ENCODE measurements at places on chromosomes 3 and 15. TPM values are rescaled to one million over a fixed set of nuclear protein-coding genes. Genes with fewer than 3 reads are reported as not detected.

- DNase-seq: peak; percentile 67
Measured at GRCh38 chr3:112086076-112086854, at the start of gene C3orf52. Gene C3orf52 (plus strand): TSS chr3:112086389. CDS start chr3:112086408, 19 bp downstream.

DNA sequence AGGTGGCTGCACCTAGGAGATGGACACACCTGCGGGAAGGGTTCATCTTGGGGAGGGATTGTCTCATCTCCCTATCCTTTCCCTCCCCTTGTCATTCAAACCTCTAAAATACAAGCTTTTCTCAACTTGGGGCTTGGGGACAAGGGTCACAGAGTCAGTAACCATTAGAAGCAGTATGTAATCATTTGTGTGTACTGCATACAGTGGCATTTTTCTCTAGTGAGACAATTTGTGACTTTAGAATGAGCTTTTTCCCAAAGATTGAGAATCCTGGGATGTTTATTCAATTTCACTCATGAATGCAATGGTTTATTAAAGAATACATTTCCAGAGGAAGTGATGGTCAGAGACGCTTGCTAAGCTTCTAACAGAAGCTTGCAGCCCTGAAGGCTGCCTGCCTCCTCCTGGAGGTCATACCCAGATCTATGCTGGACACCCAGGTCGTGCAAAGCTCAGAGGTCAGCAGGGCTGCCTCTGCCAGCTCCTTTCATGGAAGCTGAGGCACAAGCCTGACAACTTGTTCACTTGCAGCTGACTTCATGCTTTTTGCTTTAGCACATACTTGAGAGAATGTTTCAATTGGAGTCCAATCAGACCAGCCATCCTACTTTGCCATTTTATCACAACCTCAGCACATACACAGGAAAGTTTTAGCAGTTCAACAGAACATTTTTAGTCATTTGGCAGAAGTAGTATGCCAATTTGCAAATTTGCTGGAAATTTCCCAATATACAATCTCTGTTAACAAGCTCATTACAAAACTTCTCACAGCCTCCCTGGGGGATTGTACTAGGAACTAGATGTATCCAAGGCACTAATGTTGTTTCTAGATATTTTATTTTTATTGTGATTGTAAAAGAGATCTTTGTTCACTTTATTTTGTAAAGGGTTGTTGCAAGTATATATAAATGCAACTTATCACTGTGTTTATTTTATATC, 25.6 kb upstream of the ALDH1L1 start:
- DNase-seq: peak; percentile 78

GRCh38 chr3:196638861-196639482, 522 bp upstream of the NRROS start:
- no peak for DNase-seq

DNA sequence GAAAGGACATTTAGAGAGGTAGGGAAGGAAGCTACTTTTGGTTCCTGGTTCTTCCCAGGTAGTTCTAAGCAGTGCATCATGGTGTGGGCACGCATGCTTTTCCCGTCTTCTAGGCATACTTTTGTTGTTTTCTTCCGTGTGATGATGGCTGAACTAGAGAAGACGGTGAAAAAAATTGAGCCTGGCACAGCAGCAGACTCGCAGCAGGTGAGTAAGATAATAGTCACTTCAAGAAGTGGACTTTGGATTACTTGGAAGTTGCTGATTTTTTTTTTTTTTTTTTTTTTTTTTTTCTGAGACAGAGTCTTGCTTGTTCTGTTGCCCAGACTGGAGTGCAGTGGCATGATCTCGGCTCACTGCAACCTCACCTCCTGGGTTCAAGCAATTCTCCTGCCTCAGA, 17.9 kb downstream of the FANCD2OS start:
- DNase-seq: no peak

GRCh38 chr15:71800190-71800589, 10.2 kb upstream of the NR2E3 start:
- no peak for DNase-seq

GRCh38 chr3:175411405-175411804, 552.3 kb downstream of the NAALADL2 start:
- DNase-seq: no peak

DNA sequence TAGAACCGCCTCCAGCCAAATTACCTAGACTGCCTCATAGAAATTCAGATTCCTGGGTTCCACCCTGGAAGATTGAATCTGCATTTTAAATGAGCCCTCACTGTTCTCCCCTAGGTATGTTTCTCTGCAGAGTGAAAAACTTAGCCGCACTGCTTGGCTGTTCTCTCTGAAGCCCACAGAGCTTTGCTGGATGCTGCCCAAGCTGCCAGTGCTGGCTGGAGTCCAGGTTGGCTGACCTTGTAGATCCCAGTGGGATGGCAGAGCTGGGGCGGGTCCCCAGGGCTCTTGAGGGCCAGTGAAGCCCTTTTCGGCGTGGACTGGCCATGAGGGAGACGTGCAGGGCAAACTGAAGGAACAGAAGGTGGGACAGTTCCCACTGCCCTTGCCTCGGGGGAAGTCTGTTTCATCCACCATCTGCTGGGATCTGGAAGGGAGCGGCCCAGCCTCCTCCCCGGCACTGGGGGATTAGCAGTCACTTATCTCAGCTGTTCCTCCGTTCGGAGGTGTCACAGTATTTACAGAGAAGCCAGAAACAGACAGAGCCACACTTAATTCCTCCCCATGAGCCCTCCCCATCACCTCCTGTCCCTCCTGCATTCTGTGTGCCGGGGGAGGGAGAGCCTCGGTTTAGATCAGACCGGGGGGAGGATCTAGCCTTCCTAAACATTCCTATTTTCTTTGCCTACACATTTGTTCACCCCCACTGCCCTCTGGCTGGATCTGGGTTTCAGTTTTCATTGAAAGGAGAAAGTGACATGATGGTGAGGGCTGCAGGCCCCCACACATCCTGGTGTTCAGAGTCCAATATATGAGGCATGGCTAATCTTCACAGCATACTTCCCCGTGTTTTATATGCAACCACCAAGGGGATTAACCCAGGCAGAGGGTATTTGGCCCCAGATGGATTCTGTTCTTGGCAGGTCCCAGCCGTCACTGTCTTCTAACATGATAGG, 4.1 kb upstream of the ACTC1 start:
- no peak for DNase-seq

DNA sequence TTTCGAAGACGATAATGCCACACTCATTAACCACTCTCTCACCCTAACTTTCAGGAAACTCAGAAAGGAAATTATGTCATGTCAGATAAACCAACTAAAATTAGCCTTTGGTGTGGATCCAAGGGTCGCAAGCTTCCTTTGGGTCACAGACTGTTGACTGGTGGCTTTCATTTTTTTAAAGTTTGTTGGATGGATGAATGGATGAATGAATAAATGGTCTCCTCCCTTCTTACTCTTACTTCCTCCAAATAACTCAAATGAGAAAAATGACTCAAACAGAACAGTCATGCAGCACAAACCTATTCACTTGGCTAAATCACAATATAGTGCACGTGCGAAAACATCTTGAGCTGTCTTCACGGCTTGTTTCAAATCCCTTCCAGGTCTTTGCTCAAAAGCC, 82.9 kb upstream of the HACD2 start:
- peak; percentile 30 for DNase-seq

- DNase-seq: no peak
Measured at GRCh38 chr3:15707779-15708178, 90.0 kb downstream of the ANKRD28 start.

DNA sequence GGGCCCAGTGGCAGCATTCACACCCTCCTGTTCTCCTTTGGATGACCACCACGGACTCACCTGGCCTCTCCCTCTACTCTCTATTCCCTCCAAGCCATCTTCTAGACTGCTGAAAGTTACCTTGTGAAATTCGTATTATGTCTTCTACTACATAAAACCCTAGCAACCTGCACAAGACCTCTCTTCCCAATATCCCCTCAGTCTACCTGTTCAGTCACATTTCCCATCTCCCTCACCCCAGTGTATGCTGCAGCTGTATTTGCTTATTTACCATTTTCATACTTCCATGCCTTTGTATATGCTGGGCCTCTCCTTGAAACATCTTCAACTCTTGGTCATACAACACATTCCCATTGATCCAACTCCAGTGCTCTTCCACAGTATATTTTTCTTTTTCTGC, 35.3 kb downstream of the DET1 start:
- DNase-seq: no peak

DNA sequence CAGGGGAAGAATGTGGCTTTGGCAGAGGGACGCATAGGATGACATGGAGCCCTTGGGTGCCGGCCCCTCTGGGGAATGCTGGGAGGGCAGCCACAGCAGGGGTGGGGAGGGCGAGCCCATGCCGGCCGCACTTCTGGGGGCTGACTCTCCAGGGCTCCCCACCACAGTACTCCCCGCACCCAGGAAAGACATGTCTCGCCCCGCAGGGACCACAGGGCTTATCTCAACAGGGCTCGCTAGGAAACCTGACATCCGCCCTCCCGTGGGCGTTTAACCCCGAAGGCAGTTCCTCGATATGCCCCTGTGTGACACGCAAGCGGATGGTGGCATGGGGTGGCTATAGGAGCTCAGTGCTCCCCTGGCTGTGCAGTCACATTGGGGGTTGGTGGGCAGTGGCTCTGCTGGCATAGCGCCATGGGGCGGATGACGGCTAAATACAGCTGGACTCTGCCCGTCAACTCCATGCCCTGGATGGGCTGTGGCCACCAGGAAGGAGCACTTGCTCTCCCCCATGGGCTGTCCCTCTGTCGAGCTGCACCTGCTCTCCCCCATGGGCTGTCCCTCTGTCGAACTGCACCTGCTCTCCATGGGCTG, 141.4 kb downstream of the ADAMTS17 start:
- DNase-seq: no peak

- DNase-seq: no peak
Measured at GRCh38 chr15:73341886-73342600, 26.7 kb downstream of the HCN4 start.

- no peak for DNase-seq
Measured at GRCh38 chr3:126135071-126135405, 45.3 kb downstream of the ALDH1L1 start.

REC114 gene
- not detected for total RNA-seq

CYP8B1 gene
- not detected for total RNA-seq

KNG1 gene
- not detected for total RNA-seq
